Caco-2 (cell line): ENCODE measurements at places on chromosomes 6 and 20.

DNA sequence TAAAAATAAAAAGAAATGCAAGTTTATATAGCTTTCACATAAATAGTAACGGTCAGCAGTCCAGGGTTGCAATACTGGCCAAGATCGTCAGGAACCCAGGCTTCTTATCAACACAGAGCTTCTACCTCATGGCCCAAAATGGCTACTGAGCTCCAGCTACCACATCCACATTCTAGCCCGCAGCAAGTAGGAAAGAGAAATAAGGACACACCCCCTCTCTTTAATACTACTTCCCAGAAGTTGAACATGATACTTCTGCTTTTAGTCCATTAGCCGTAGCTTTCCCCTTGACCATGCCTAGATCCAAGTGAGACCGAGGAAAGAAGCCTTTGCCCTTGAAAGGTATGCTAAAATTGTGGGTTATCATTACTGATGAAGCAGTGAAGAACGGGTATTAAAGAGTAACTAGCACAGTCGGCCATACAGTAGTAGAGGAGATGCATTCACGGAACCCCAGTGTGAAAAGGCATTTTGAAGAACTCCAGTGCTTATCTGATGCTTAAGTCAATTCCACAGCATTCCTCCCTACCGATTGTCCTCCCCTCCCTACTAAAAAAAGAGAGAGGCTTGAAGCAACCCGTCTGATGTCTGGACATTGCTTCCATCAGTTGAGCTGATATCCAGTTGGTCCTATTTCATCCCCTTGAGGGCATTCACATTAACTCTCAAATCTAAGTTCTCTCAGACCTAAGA is 226.9 kb upstream of the RREB1 start:
- no peaks in the 10 kb centered on the region for H3K36me3 ChIP-seq
- peaks cover 13% of the 10 kb centered on the region; the same call in 1 of the 2 replicates for H3K4me1 ChIP-seq
- DNase-seq, result no peak
- H3K27ac ChIP-seq, result no peak overlapping the region
- no peaks in the 10 kb centered on the region for H3K27me3 ChIP-seq

DNA sequence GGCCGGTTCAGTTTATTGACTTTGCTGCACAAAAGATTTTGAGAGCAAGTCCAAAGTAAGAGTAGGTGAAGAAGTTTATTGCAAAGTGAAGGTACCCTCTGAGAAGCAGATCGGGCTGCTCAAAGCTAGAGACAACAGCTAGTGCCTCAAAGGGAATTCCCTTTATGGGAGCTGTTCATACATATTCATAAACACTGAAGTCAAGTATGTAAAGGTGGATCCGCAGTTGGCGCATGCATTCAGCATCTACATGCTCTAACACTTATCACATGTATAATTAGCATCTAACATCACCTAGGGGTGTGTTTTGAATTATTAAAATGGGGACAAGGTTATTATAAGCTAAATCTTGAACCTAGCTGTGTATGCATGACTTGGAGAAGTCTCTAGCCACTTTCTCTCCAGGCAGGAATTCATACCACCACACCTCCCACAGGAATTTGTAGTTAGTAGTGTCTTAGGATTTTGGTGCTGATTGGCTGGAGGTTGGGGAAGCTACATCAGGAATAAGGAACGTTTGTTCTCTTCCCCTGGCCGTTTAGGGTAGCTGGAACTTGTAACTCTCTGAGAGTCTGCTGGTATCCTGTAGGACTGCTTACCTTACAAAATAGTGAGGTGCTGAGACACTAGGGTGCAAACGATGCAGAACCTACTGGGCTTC is 1633.9 kb downstream of the GRIK2 start:
- DNase-seq, result no peak
- H3K36me3 ChIP-seq, result no peaks in the 10 kb centered on the region
- H3K4me1 ChIP-seq, result no peaks in the 10 kb centered on the region
- no peak overlapping the region for H3K4me3 ChIP-seq
- H3K27me3 ChIP-seq, result no peaks in the 10 kb centered on the region

- H3K4me3 ChIP-seq, result no peak overlapping the region
- H3K4me1 ChIP-seq, result peaks cover 34% of the 10 kb centered on the region
- peak overlapping the region; percentile 56 for H3K27ac ChIP-seq
- peak; percentile 77 for DNase-seq
- no peaks in the 10 kb centered on the region for H3K36me3 ChIP-seq
- no peaks in the 10 kb centered on the region for H3K27me3 ChIP-seq
Measured at GRCh38 chr20:25065625-25066338, 7.8 kb upstream of the ACSS1 start.

- H3K27ac ChIP-seq, result peak overlapping the region; percentile 50
- H3K36me3 ChIP-seq, result peaks cover 10% of the 10 kb centered on the region
- no peaks in the 10 kb centered on the region for H3K27me3 ChIP-seq
- H3K4me1 ChIP-seq, result peaks cover 47% of the 10 kb centered on the region
Measured at GRCh38 chr20:37988306-37988954, 44.8 kb downstream of the TTI1 start.

DNA sequence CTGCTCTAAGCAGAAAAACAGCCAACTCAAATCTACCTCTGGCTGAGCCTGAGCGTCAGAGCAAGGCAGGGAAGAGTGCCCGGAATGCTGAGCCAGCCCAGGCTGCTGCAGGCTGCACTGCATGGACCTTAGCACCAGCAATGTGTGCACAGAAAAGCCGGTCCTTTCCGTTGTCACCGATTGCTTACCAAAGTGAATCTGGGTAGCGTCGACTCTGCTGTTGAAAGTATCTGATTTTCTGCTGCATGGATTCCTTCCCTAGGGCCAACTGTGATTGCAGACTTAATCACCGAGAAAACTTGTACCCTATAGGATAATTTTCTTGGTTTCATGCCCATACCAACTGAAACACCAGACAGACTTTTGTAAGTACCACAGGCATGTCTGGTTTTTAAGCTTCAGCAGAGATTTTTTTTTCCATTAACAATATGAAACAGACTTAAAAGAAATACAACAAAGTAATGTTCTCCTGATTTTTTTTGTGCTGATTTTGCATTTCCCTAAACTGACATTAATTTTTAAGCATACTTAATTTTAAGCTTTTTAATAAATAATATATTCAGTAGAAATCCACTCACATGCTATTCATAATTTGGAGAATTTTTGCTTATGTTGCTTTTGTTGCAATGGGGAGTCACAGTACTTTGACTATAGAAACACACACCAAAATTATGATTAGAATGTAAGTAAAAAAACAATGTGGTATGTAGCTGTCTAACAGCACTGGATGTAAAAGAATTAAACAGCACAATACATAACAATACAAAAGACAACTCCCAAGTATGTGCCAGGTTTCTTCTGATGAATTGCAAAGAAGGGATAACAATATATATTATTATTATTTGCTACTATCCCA is 218.0 kb downstream of the THBS2 start:
- no peaks in the 10 kb centered on the region for H3K36me3 ChIP-seq
- no peak for DNase-seq
- H3K4me1 ChIP-seq, result no peaks in the 10 kb centered on the region

DNA sequence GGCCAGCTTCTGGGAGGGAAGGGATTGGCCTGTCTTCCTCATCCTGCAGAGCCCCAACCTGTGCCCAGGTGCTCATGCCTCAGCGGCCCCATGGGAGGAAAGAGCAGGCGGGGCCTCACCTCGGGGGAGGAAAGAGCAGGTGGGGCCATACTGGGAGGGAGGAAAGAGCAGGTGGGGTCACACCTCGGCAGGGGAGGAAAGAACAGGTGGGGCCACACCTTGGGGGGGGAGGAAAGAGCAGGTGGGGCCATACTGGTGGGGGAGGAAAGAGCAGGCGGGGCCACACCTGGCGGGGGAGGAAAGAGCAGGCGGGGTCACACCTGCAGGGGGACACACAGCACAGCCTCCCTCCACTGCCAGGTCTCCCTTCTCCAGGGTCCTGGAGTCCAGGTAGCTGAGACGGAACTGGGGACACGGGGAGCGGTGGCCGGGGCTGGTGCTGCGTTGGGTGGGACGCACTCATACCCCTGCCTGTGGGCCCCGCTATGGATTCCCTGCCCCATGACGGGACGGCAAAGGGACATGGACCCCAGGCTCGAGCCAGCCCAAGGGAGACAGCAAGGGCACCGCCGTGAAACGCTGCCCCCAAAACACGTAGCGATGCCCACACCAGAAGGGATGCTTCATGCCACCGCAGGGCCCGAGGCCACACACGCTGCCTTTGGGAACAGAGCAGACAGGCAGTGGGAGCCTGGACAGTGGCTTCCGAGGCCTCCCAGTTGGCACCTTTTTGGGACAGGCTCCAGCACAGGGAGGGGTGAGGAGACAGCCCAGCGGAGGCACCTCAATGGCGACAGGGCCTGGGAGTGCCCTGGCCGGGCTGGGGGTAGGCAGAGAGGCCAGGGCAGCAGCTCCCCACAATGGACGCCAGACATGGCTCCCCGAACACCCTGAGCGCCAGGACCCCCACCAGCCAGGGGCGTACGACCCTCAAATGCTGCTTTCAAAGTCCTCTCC is 43.3 kb upstream of the CHRNA4 start:
- DNase-seq, result no peak
- H3K4me3 ChIP-seq, result no peak overlapping the region
- no peaks in the 10 kb centered on the region for H3K4me1 ChIP-seq
- H3K27me3 ChIP-seq, result peaks cover 5% of the 10 kb centered on the region
- H3K27ac ChIP-seq, result no peak overlapping the region

- no peak for DNase-seq
- H3K36me3 ChIP-seq, result no peaks in the 10 kb centered on the region
- no peaks in the 10 kb centered on the region for H3K27me3 ChIP-seq
- peaks cover 5% of the 10 kb centered on the region for H3K4me1 ChIP-seq
- peak overlapping the region; percentile 96 for H3K27ac ChIP-seq
Measured at GRCh38 chr20:34956041-34956458, 382 bp downstream of the MYH7B start.

GRCh38 chr6:121434037-121434770 is 1.2 kb upstream of the GJA1 start:
- no peak overlapping the region for H3K27ac ChIP-seq
- no peak for DNase-seq
- no peaks in the 10 kb centered on the region for H3K27me3 ChIP-seq
- no peaks in the 10 kb centered on the region for H3K36me3 ChIP-seq
- peaks cover 18% of the 10 kb centered on the region for H3K4me1 ChIP-seq

GRCh38 chr6:13139119-13139518 is 189.2 kb downstream of the TBC1D7 start:
- no peaks in the 10 kb centered on the region for H3K36me3 ChIP-seq
- H3K4me1 ChIP-seq, result no peaks in the 10 kb centered on the region
- no peak overlapping the region for H3K27ac ChIP-seq
- DNase-seq, result no peak
- H3K27me3 ChIP-seq, result no peaks in the 10 kb centered on the region; the same call in 1 of the 2 replicates

GRCh38 chr6:156319707-156320106 is 457.5 kb upstream of the ARID1B start:
- no peaks in the 10 kb centered on the region for H3K4me1 ChIP-seq
- no peak overlapping the region for H3K4me3 ChIP-seq
- H3K36me3 ChIP-seq, result no peaks in the 10 kb centered on the region

DNA sequence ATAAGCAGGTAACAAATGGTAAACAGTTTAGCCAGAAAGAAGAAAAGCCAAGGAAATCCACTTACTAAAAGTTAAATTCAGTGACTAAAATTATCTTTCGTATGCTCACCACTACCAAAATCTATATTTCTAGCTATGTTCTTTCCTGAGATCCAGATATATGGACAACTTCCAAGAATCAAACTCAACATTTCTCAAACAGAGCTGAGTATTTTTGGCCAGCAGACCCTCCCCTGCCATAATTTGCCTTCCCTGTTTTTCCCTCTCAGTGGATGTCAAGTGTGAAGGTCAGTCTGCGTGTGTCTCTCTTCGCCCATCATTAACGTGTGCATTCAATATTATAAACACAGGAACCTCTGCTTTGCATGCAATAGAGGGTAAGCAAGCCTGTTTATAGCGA is 42.0 kb downstream of the PRKN start:
- H3K4me1 ChIP-seq, result peaks cover 9% of the 10 kb centered on the region
- no peak for DNase-seq
- no peaks in the 10 kb centered on the region for H3K27me3 ChIP-seq
- H3K27ac ChIP-seq, result no peak overlapping the region
- no peak overlapping the region for H3K4me3 ChIP-seq

GRCh38 chr6:158396136-158396535 is 83.9 kb downstream of the TULP4 start:
- H3K4me1 ChIP-seq, result peaks cover 30% of the 10 kb centered on the region
- H3K36me3 ChIP-seq, result no peaks in the 10 kb centered on the region; the same call in none of the 2 replicates
- DNase-seq, result peak; percentile 49
- H3K27ac ChIP-seq, result peak overlapping the region; percentile 27
- no peak overlapping the region for H3K4me3 ChIP-seq

- no peak overlapping the region for H3K27ac ChIP-seq
- H3K27me3 ChIP-seq, result no peaks in the 10 kb centered on the region
- no peaks in the 10 kb centered on the region for H3K4me1 ChIP-seq
- no peak for DNase-seq
Measured at GRCh38 chr6:157407646-157408045, 26.7 kb downstream of the ZDHHC14 start.

DNA sequence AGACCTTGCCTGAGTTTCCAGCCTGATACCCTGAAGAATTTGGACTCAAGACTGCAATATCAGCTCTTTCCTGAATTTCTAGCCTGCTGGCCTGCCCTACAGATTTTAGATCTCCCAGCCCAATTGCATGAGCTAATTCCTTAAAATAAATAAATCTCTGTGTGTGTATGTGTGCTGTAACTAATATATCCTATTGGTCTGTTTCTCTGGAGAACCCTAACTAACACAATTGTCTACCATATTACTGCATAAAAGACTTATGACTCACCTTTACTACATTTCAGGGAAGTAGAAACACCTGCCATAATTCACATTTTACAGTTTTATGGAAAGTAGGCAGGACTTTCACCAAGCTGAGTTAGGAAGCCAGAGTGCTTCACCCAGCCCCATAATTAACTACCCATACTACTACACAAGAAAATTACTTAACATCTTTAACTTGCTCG is 90.7 kb upstream of the BEND6 start:
- no peaks in the 10 kb centered on the region for H3K36me3 ChIP-seq
- no peaks in the 10 kb centered on the region for H3K27me3 ChIP-seq
- no peak for DNase-seq
- peaks cover 26% of the 10 kb centered on the region for H3K4me1 ChIP-seq
- no peak overlapping the region for H3K4me3 ChIP-seq

GRCh38 chr20:10671919-10672623 is 1.7 kb downstream of the JAG1 start:
- H3K36me3 ChIP-seq, result peaks cover 4% of the 10 kb centered on the region; the same call in 1 of the 2 replicates
- peak overlapping the region; percentile 97 for H3K4me3 ChIP-seq
- no peaks in the 10 kb centered on the region for H3K27me3 ChIP-seq
- H3K27ac ChIP-seq, result peak overlapping the region; percentile 78

GRCh38 chr20:50493881-50494253 is 16.3 kb upstream of the PTPN1 start:
- no peak overlapping the region for H3K4me3 ChIP-seq
- DNase-seq, result no peak
- no peaks in the 10 kb centered on the region for H3K27me3 ChIP-seq
- no peak overlapping the region for H3K27ac ChIP-seq

- peak; percentile 74 for DNase-seq
- peaks cover 28% of the 10 kb centered on the region for H3K4me1 ChIP-seq
- peak overlapping the region; percentile 38 for H3K4me3 ChIP-seq
- no peaks in the 10 kb centered on the region for H3K36me3 ChIP-seq
- H3K27me3 ChIP-seq, result no peaks in the 10 kb centered on the region
Measured at GRCh38 chr6:26502165-26502564, 2.1 kb downstream of the BTN1A1 start.
